ENCODE measurements at places on chromosomes 12 and 14. TPM values are rescaled to one million over a fixed set of nuclear protein-coding genes. Genes with fewer than 3 reads are reported as not detected.

RND1 gene
- total RNA-seq, result 0.46 TPM

CCDC60 gene
- not detected for total RNA-seq

METAP2 gene
- total RNA-seq, result 66.9 TPM

DAO gene
- total RNA-seq, result not detected

SLC5A8 gene
- not detected for total RNA-seq

NYNRIN gene
- total RNA-seq, result 16.4 TPM

HOXC5 gene
- total RNA-seq, result not detected

TRIM9 gene
- 0.14 TPM for total RNA-seq

MAP1LC3B2 gene
- total RNA-seq, result not detected

SP1 gene
- total RNA-seq, result 20.7 TPM

RDH11 gene
- total RNA-seq, result 112 TPM

DBX2 gene
- total RNA-seq, result not detected

BCL7A gene
- total RNA-seq, result 25.4 TPM

RERG gene
- total RNA-seq, result 0.28 TPM

LUM gene
- total RNA-seq, result 2.8 TPM

ANG gene
- total RNA-seq, result 1.5 TPM

OR4E2 gene
- total RNA-seq, result not detected

WSCD2 gene
- 0.28 TPM for total RNA-seq

KLRC1 gene
- not detected for total RNA-seq

CMKLR1 gene
- not detected for total RNA-seq

SLC2A14 gene
- 0.05 TPM for total RNA-seq

All from airway epithelial cell (primary cell).